ENCODE measurements at places on chromosomes 3 and 15. TPM values are rescaled to one million over a fixed set of nuclear protein-coding genes. Genes with fewer than 3 reads are reported as not detected.

GRCh38 chr15:64651601-64652191, 123.7 kb downstream of the RBPMS2 start:
- no peak for DNase-seq

GRCh38 chr15:24916305-24917009, 38.3 kb upstream of the SNRPN start:
- no peak for DNase-seq

MYL3 gene
- total RNA-seq, result 0.54 TPM

STXBP5L gene
- total RNA-seq, result not detected

- DNase-seq, result no peak
Measured at GRCh38 chr15:48811325-48811958, 573 bp upstream of the CEP152 start.

DNA sequence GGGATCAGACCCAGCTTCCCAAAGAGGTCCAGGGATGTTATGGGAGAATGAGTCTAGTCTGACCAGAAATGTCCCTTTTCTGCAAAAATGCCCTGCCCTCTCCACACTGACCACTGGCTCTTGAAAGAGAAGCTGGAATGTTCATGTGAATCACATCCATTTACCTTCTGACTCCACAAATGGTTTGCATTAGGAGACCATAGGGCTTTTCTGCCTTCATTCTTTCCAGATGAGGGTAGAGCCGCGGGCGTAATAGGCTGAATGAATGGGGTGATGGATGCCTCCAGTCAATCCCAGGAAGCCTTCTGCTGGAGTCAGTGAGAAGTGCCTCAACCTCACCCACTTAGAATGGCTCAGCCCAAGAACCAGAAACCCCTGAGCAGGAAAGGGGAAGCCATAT, 47.2 kb upstream of the IREB2 start:
- DNase-seq, result no peak

C2CD4A gene
- 0.75 TPM for total RNA-seq

GRCh38 chr3:170448584-170448983, 29.9 kb downstream of the CLDN11 start:
- DNase-seq, result no peak

DNA sequence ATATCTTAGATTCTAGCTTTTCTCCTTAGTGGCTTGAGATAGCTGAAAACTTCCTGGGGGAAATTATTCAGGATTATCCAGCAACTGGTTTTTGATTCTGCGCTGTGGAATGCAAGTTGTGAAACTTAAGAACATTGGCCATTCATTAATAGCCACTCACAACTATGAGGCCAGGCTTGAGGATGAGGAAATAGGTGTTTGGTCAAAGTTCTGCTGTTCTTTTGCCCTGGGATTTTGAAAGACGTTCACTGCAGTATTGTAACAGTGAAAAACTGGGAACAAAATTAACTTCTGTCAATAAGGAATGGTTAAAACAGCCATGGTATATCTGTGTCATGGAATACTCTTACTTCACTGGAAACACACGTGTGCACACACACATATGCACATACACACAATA, 44.1 kb downstream of the CTXND1 start:
- no peak for DNase-seq

Measured in kidney epithelial cell (primary cell).